ENCODE measurements at places on chromosomes 11 and 22.

GRCh38 chr11:102886999-102887398, 12.2 kb upstream of the MMP12 start:
- no peak for DNase-seq

GRCh38 chr11:19818619-19819018, 106.0 kb downstream of the NAV2 start:
- DNase-seq: no peak

GRCh38 chr22:42945027-42945426, 69.9 kb downstream of the PACSIN2 start:
- no peak for DNase-seq

GRCh38 chr11:103587901-103588788, 448.3 kb upstream of the DDI1 start:
- no peak for DNase-seq

DNA sequence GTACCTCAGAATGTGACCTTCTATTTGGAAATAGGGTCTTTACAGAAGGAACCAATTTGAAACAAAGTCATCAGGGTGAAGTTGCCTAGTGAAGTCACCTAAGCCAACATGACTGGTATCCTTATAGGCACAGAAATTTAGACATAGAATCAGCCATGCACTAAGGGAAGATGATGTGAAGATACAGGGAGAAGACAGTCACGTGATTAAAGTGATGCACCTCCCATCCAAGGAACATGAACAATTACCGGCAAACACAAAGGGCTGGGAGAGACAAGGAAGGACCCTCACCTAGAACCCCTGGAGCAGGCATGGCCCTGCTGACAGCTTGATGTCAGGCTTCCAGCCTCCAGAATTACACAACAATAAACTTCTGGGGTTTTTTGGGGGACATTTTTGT, 3.2 kb upstream of the CRYBB2 start:
- no peak for DNase-seq

DNA sequence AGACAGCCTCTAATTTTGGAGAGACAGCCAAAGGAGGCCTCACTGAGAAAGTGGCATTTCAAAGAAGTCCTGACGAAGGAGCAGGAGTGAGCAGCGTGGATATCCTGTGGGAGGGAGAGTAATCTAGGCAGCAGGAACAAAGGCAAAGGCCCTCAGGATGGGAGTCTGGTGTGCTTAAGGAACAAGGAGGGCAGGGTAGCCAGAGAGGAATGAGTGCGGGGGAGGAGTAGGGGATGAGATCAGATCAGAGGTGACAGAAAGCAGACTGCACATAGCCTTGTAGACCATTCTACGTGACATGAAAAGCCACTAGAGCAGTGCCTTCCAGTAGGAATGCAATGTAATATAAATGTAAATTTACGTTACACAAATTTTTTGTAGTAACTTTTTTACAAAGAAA, 5.6 kb downstream of the SLC36A4 start:
- no peak for DNase-seq

DNA sequence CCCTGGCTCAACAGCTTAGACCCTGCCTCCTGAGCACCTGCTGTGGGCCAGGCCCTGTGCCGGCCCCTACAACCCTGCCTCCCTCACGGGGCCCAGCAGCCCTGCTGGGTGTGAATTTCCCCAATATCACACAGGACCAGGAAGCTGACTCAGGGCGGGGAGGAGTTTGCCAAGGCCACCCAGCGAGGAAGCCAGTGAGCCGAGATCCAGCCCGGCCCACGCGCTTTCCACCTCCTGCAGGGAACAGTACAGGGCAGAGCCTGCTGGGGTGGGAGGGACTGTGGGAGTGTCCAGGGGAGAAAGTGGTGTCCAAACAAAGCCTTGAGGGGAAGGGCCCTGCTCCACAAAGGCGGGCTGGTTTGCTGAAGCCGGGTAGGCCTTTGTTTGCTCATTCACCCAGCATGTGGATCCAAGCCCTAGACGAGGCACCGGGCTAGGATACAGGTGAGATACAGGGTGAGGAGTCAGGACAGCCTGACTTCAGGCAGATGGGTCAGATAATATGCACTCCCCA, 26.8 kb downstream of the RPL3 start:
- peak; percentile 58 for DNase-seq

DNA sequence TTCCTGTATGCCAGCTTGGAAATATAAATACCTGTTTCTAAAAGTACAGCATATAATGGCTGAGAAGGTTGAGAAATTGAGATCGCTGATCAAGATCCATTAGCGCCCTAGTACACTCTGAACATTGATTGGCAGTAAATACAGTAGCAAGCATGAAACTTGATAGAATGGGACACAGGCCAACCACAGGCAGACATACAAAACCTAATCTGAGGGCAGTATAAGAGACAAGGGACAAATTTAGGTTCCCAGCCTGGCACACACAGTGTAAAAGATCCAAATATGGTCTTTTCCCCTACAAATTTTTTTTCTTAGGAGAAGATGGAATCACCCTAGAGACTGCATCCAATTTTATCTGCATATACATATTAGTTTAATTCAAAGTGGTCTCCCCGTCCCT, 126.5 kb upstream of the ARHGAP42 start:
- no peak for DNase-seq

- DNase-seq: no peak
Observed at GRCh38 chr11:83545494-83546260, 259.5 kb upstream of the CCDC90B start.

DNA sequence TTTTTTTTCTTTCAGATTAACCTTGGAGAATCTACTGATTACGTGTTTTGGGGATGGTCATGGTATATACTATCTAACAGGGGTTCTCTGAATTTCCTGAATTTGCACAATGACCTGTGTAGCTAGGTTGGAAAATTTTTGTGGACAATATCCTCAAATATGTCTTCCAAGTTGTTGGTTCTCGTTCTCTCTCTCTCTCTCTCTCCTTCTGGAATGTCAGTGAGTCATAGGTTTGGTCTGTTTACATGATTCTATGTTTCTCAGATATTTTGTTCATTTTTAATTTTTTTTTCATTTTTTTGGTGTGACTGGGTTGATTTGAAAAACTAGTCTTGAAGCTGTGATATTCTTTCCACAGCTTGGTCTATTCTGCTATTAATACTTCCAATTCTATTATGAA, 604.0 kb upstream of the ANO3 start:
- DNase-seq: no peak

DNA sequence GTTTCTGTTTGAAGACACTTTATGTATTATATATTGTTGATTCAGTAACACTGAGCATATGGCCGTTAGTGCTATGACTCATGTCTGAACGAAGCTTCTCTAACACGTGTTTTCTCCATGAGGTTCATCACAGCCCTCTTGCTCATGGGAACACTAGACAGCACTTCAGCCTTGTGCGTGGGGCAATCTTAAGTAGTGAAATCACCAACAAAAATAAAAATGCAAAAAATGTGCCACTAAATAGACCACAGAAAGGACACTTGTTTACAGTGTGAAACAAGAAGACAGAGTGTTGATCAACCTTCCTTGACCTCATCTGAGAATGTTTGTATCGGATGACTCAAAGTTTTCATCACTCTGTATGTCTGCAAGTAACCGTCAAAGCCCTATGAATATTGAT, 94.5 kb downstream of the FDX1 start:
- DNase-seq: no peak

DNA sequence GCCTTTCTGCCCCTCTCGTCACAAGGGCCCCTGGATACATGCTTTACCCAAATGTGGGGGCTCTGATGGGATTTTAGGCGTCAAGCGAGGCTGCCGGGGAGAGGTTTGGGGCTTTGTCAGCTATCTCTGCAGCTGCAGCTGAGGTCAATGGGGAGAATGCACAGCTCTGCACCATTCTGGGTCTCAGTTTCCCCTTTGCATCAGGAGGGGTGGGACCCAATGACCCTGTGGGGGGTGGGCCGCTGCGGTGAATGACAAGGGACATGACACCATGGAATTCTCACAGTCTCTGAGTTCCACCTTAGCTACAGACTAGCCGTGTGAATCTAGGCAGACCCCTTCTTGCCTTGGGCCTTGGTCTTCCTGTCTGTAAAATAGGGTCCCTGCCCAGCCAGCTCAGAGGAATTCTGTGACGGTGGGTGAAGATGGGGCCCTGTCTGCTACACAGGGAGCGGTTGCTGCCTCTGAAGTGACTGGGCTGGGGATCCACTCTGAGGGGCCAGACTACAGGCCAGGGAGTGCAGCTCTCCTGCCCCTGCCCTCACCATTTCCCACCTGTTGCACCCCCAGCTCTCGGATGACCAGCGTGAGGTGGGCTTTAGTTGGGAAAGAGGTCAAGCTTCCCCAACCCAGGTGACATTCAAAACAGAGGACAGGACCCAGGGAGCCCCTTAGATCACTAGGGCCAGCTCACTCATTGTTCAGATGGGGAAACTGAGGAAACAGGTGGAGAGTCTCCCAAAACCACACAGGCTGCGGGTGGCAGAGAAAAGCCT, 35.9 kb upstream of the WNT11 start:
- DNase-seq: no peak

DNA sequence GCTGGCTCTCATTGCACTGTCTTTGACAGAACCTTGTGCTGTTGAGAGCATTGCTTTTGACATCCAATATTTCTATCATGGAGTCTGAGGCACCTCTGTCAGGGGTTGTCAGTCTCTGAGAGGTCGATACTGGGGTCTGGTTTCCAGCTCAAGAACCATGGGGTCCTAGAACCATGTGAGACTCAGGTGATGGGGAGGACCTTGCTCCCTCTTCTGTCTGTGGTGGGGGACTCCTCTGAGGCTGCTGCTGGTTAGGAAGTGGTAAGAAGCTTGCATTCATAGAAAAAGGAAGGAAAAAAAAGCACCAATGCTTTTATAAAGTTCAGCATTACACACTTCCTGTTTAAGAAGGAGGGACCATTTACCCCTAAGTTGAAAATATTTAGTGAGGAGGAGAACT, 91.8 kb upstream of the CD44 start:
- DNase-seq: peak; percentile 56

DNA sequence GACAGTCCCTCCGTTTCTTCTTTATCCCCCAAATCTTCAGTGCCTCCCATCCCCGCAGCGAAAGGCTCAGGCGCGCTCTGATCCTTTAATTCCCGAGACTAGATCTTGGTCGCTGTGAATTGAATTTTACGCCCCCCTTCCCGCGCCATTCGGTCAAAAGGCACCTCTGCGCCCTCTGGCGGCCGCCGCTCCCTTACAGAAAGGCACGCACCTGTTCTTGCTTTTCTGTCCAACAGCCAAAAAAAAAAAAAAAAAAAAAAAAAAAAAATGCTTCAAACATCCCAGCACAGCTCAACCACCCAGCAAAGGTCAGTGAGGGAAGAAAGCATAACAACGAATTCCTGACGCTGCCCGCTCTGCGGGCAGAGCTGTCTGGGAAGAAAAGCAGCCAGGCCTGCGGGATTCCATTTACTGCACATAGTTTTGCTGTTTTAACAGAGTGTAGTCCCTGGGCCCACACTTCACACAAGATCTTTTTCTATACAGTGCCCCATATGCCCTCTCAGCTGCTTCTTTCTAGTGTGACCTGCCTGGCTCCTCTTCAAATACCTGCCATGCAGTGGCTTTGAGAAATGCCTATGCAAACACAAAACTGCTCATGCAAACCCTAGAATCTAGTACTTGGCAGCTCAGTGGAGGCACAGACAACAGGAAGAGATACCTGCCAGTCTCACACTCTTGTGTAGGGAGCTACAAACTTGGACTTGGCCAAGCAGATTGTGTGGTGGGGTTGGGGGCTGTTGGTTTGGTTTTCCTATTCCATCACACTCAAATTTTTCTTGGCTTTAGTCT, 1.3 kb upstream of the ESAM start:
- peak; percentile 88 for DNase-seq

- no peak for DNase-seq
Observed at GRCh38 chr11:67281552-67282150, 7.5 kb upstream of the ANKRD13D start.

GRCh38 chr11:62953811-62954210, 31.0 kb downstream of the SLC22A6 start:
- no peak for DNase-seq

GRCh38 chr11:107017104-107017432, 1.2 kb downstream of the GUCY1A2 start:
- DNase-seq: no peak

DNA sequence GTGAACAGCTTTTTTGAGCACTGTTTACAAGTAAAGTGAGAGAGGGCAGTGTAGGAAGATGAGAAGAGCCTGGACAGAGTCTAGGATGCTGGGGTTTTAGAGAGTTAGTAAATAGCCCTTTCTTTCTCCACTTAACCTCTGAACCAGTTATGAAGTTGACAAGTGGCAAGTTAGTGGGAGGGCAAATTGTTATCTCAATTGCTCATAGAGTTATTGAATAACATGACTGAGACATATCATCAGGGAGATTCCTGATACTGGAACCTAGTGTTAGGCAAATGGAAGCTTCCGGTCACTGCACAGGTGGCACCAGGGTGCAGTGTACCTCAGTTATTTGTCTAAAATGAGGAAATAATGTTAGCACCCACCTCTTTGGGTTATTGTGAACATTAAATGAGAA, 57.8 kb upstream of the PTPN5 start:
- no peak for DNase-seq

- DNase-seq: peak; percentile 87
Observed at GRCh38 chr22:42661985-42662831, 13.0 kb upstream of the CYB5R3 start.

GRCh38 chr11:121467965-121468364, 15.2 kb upstream of the SORL1-AS1 start:
- DNase-seq: no peak

GRCh38 chr11:10617551-10617950, 49.1 kb upstream of the LYVE1 start:
- no peak for DNase-seq

GRCh38 chr22:45917146-45917545, 59.8 kb downstream of the WNT7B start:
- DNase-seq: no peak

- DNase-seq: no peak
Observed at GRCh38 chr11:11231763-11232162, 121.3 kb downstream of the CSNK2A3 start.

DNA sequence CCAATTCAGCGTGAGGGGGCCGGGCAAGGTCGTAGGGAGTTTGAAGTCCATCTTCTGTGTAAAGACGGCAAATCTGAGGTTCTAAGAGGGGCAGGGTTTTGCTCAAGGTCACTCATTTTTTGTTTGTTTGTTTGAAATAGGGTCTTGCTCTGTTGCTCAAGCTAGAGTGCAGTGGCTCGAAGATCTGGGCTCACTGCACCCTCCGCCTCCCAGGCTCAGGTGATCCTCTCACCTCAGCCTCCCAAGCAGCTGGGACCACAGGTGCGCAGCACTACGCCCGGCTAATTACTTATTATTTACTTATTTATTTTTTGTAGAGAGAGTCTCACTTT, 355 bp upstream of the AP1B1 start:
- no peak for DNase-seq

- peak; percentile 52 for DNase-seq
Observed at GRCh38 chr22:19844377-19845053, 10.2 kb downstream of the GNB1L start.

GRCh38 chr22:17613280-17613679, 15.3 kb downstream of the ATP6V1E1 start:
- DNase-seq: no peak

- no peak for DNase-seq
Observed at GRCh38 chr11:48341466-48341865, 16.7 kb downstream of the OR4C3 start.

- no peak for DNase-seq
Observed at GRCh38 chr22:26385164-26385563, 43.9 kb upstream of the ASPHD2 start.

GRCh38 chr11:80669620-80670019, 1228.8 kb upstream of the TENM4 start:
- DNase-seq: no peak
